Spinal cord (tissue), 10 donors: ENCODE measurements at places on chromosomes 5 and 9. TPM values are rescaled to one million over a fixed set of nuclear protein-coding genes. Genes with fewer than 3 reads are reported as not detected.

Gene SH3GL2
- total RNA-seq = 20.1 TPM

- DNase-seq = no peak
Measured at GRCh38 chr5:67119010-67119409, 77.6 kb downstream of the CD180 start.

- no peak for DNase-seq
Measured at GRCh38 chr5:2894736-2895135, 143.3 kb upstream of the IRX2 start.

Gene IRGM
- total RNA-seq = not detected

- no peak for DNase-seq
Measured at GRCh38 chr5:159030357-159030756, 69.4 kb downstream of the EBF1 start.

DNA sequence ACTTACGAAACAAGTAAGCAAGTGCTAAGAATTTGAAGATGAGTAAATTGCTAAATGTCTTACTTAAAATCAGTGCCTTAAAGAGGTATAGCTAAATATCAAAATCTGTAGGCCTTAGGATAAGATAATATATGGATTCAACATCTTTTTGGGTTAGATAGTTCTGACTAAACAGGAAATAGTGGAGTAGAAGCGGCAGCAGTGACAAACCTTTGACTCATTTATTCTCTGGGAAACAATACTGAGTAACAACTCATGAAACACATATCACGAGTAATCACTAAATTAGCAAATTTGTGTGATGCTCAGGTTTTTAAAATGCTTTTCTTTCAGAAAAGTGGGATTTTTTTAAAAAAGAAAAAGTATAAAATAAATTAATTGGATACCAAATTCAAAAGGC lies 762.1 kb upstream of the TYRP1 start:
- no peak for DNase-seq

DNA sequence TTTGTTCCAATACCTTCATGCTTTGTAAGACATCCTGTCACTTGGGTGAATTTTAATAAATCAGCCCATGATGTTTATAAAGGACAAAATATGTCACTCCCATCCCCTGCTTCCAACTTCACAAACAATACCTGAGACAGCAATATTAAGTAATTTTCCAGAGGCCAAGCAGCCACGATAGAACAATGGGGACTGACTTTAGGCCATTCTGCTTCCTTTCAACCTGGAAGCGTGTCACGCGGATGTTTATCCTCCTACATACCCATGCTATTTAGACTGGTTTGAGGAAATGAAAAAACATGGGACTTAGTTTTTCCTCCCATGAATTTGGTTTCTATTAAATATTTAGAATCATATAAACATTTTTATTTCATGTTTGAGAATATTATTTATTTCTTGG lies 82.9 kb downstream of the GRAMD2B start:
- DNase-seq = no peak

DNA sequence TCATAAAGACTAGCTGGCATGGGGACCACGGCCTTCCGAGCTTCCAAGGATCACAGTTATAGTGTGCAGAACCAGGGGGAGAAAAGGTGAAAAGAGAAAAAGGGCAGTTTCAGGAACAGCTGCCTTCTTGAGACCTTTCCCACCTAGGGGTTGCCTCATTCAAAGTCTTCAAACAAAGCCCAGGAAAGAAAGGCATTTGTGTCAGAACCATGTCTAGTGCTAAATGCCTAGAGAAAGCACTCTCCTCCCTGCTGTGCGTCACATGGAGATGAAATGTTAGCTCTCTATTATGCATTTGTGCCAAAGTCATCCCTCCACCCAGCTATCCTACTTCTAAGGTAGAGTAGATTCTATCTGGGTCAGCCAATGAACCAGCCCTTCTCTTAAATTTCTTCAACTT lies 1037.3 kb upstream of the WWC1 start:
- no peak for DNase-seq

Gene LCN1
- not detected for total RNA-seq
